ENCODE measurements at places on chromosomes 2 and 18. TPM values are rescaled to one million over a fixed set of nuclear protein-coding genes. Genes with fewer than 3 reads are reported as not detected.

PPP1R1C gene
- total RNA-seq = 14.5 TPM

ACMSD gene
- total RNA-seq = not detected

REG1B gene
- total RNA-seq = not detected

UGT1A6 gene
- not detected for total RNA-seq

SRD5A2 gene
- total RNA-seq = not detected

PLA2R1 gene
- total RNA-seq = 3.3 TPM

NRP2 gene
- 10.9 TPM for total RNA-seq

RBM44 gene
- 0.30 TPM for total RNA-seq

SERPINB13 gene
- not detected for total RNA-seq

SERPINB12 gene
- not detected for total RNA-seq

LAMA3 gene
- 5.0 TPM for total RNA-seq

CMPK2 gene
- total RNA-seq = 4.4 TPM

ATP6V1B1 gene
- total RNA-seq = not detected

PID1 gene
- total RNA-seq = 24.0 TPM

TYMS gene
- 0.89 TPM for total RNA-seq

MC4R gene
- not detected for total RNA-seq

SPDYA gene
- 0.30 TPM for total RNA-seq

CACNB4 gene
- total RNA-seq = 0.90 TPM

SLC14A1 gene
- total RNA-seq = 11.4 TPM

SULT1C2 gene
- not detected for total RNA-seq

PROM2 gene
- total RNA-seq = 0.11 TPM

CTNNA2 gene
- total RNA-seq = not detected

CREG2 gene
- total RNA-seq = not detected

ANKRD62 gene
- not detected for total RNA-seq

AKAIN1 gene
- not detected for total RNA-seq

ABCG5 gene
- not detected for total RNA-seq

WIPF1 gene
- total RNA-seq = 12.3 TPM

ZNF396 gene
- total RNA-seq = 0.94 TPM

LIPT1 gene
- total RNA-seq = 5.1 TPM

NBEAL1 gene
- 11.6 TPM for total RNA-seq

STAT4 gene
- 15.2 TPM for total RNA-seq

DUSP11 gene
- total RNA-seq = 17.0 TPM

PROC gene
- not detected for total RNA-seq

SLC11A1 gene
- 8.7 TPM for total RNA-seq

DLX2 gene
- not detected for total RNA-seq

NGEF gene
- total RNA-seq = 4.8 TPM

PRSS56 gene
- 0.20 TPM for total RNA-seq
